ENCODE measurements at places on chromosomes 3 and 15. TPM values are rescaled to one million over a fixed set of nuclear protein-coding genes. Genes with fewer than 3 reads are reported as not detected.

Gene IL17RB
- 0.88 TPM for total RNA-seq

DNA sequence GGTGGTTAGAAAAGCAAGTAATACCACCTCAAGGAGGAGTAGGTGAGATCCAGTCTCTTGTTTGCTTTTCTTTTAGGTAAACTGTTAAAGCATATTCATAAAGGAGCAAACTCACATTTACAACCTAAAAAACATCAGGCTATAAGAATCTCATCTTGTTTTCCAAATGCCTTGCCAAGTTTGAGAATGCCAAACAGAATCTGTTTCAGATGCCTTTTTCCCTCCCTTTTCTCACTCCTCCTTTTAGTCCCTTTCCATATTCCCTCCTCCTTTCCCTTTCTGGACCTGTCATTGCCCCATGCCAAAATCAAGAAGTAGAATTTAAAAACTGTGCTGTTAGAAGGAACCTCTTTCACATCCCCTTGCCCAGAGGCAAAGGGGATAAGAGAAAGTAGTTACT, 140.3 kb downstream of the ARPP21 start:
- H3K36me3 ChIP-seq: no peaks in the 10 kb centered on the region
- H3K4me1 ChIP-seq: no peaks in the 10 kb centered on the region
- no peak overlapping the region for H3K27ac ChIP-seq
- no peaks in the 10 kb centered on the region for H3K27me3 ChIP-seq
- DNase-seq: no peak

DNA sequence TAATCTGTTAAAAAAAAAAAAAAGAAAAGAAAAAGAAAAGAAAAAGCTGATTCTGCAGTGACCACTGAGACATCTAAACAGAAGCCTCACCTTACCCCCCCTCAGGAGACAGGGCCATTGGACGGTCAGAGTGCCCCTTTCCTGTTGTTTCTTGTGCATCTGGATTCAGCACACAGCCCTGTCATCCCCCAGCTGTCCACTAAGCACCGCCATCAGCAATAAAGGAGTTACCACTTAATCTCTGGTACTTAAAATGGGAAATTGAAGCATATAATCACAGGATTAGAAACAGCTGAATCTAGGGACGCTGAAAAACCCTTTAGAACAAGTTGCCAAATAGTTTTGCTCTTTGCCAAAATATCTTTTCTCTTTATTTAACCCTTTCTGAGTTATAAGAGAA, 62.5 kb downstream of the TRIM69 start:
- H3K4me3 ChIP-seq: no peak overlapping the region
- no peak overlapping the region for H3K27ac ChIP-seq
- no peaks in the 10 kb centered on the region for H3K4me1 ChIP-seq
- H3K27me3 ChIP-seq: no peaks in the 10 kb centered on the region

GRCh38 chr15:97525809-97526208, 434.7 kb upstream of the ARRDC4 start:
- no peak for DNase-seq
- H3K4me1 ChIP-seq: no peaks in the 10 kb centered on the region
- no peaks in the 10 kb centered on the region for H3K36me3 ChIP-seq
- H3K4me3 ChIP-seq: no peak overlapping the region

- no peaks in the 10 kb centered on the region for H3K36me3 ChIP-seq
- H3K27ac ChIP-seq: no peak overlapping the region
- no peak overlapping the region for H3K4me3 ChIP-seq
- H3K27me3 ChIP-seq: no peaks in the 10 kb centered on the region
Measured at GRCh38 chr15:33946152-33946551, 22.1 kb upstream of the CHRM5 start.

- H3K4me3 ChIP-seq: no peak overlapping the region
- no peaks in the 10 kb centered on the region for H3K36me3 ChIP-seq
- H3K27ac ChIP-seq: no peak overlapping the region
- no peaks in the 10 kb centered on the region for H3K27me3 ChIP-seq
- no peak for DNase-seq
- H3K4me1 ChIP-seq: no peaks in the 10 kb centered on the region
Measured at GRCh38 chr3:23004971-23005370, 198.2 kb upstream of the UBE2E2 start.

GRCh38 chr3:188262913-188263683, 109.1 kb downstream of the LPP start:
- DNase-seq: no peak
- peaks cover 38% of the 10 kb centered on the region for H3K4me1 ChIP-seq
- H3K27ac ChIP-seq: no peak overlapping the region

- no peak for DNase-seq
- H3K27ac ChIP-seq: no peak overlapping the region
- H3K27me3 ChIP-seq: no peaks in the 10 kb centered on the region
- H3K36me3 ChIP-seq: no peaks in the 10 kb centered on the region
- no peak overlapping the region for H3K4me3 ChIP-seq
Measured at GRCh38 chr15:96076350-96076749, 254.2 kb upstream of the NR2F2 start.

DNA sequence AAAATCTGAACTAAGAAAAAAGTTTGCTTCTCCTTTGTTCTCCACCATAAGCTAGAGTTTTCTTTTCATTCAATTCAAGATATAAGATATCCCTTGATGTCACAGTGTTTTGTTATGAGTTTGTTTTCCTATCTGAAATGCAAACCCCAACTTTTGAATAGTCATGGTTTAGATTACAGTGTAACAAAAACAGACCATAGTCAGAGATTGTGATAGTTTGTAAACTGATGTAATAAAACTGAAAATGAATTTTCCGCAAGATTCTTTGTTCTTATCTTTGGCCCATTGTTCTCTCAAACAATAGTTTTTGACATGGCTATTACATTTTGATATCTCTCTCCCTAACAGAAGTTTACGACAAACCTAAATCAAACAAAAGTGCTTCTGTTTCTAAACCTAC, 121.7 kb upstream of the GADL1 start:
- H3K36me3 ChIP-seq: no peaks in the 10 kb centered on the region
- no peak overlapping the region for H3K27ac ChIP-seq
- H3K4me3 ChIP-seq: no peak overlapping the region
- H3K27me3 ChIP-seq: no peaks in the 10 kb centered on the region
- H3K4me1 ChIP-seq: no peaks in the 10 kb centered on the region

DNA sequence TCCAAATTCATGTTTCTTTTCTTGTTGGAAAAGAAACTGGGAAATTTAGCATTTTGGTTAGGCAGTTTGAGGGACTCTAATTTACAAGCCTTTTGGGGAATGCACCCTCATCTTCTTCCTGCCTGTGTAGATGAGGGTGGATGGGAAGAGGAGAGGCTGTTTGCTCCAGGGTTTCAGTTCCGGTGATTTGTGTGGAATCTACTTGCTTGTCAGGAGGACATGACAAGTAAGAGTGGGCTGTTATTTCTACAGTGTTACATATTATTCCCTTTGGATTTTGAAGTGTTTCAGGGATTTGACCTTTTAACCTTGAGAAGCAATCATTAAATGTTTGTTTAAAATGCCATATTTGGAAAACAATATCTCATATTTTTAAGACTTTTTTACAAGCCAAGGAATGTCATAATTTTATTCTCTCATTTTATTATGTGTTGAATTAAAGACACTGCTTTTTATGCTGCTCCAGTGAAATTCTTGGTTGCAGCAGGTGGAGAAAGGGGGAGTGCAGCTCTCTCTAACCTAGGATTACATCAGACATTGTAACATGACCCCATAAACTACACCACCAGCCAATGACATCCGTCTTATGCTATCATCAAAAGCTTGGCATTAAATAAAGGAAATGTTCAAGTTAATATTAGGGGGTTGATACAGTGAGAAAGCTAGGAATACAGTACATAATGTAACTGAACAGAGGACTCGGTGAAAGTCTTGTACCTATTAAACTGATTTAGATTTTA, 30.2 kb downstream of the PLAAT1 start:
- no peak for DNase-seq
- no peak overlapping the region for H3K4me3 ChIP-seq
- H3K27ac ChIP-seq: no peak overlapping the region
- H3K27me3 ChIP-seq: no peaks in the 10 kb centered on the region
